ENCODE measurements at places on chromosomes 7 and 10.

DNA sequence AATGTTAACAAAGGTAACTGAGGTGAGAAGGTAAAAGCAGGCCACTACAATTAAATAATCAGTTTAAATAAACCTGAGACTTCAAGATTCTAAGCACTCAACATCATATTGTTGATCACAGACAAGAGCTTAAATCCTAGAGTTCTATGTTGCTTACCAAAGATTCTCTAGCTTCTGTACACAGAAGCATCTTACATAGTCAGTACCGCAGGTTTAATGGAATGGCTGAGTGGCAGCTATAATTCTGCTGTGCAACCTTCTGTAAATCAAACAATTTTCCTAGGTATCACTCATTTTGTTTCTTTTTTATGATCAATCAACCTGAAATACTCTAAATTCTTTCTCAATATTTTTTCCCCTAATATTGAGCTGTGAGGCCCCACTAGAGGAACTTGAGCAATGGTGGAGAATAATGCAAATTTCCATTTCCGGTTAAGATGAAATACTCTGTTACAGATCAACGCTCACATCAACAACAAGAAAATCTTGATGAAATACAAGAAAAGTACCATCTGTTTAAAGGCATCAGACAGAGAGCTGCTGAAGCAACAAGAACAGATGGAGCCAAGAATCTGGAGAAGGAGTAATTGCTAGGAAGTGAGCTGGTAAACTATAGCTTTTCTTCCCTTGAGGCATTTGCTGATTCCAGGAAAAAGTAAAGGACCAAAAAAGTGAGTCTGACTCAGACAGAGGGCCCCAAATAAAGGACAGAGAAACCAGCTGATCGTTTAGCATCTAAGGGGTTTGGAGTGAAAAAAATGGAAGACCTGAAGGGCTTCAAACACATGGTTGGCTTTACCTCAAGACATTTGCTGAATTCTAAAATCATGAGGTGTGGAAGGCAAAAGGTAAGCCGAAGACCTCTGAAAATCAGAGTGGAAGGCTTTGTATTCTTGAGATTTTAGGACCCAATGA lies 22.6 kb downstream of the PNPLA8 start:
- no peak for DNase-seq

DNA sequence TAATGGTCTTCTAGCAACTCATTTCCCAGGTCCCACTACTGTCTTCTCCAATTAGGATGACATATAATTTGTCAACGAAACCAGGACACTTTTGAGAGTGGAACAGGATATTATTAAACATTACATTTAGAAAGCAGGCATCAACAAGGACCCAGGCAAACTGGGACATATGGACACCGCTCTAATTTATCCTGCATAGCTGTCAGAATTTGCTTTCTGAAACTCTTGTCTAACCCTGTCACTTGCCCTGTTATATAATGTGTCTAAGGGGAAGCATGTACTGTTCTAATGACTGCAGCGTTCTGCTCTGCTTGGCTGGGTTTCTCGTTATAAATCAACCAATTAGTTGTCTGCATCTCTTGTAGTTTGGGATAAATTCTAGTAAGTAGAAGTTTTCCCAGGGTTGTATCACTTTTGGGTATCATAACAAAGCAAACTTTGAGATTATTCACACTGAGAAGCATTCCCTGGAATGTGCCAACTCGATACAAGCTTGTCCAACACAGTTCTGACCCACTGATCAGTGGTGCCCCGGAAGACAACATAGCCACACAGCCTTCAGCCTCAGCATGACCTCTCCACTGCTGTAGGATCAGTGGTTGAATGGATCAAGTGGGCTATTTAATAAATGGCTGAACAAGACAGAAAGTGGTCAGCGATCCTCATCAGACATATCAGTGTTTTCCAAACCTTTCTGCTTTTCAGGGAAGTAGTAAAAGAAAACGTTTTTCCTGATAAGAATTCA lies 228.1 kb downstream of the KIF20B start:
- peak; percentile 60 for DNase-seq

- no peak for DNase-seq
Measured at GRCh38 chr10:93378039-93378438, 104.1 kb downstream of the MYOF start.

DNA sequence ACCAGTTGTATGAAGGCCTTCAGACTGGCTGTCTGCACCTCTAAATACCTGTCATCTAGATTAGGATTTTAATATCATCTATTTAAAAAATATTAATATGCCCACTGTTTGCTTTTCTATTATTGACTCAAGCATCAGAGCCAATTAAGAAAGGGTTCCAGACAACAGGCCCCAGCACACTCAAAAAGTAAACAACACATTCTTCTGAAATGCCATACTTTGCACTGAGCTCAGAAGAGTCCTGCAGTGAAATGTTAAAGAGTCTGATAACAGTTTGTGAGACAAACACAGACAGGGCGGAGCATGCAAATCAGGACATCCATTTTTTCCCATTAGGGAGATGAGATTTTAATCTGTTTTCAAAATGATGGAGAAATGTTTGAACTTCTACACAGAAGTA lies 45.9 kb upstream of the KLF6 start:
- DNase-seq: no peak

- DNase-seq: no peak
Measured at GRCh38 chr10:27503498-27504006, 552 bp upstream of the RAB18 start.

GRCh38 chr10:6757158-6757557 lies 177.1 kb upstream of the PRKCQ start:
- DNase-seq: no peak

DNA sequence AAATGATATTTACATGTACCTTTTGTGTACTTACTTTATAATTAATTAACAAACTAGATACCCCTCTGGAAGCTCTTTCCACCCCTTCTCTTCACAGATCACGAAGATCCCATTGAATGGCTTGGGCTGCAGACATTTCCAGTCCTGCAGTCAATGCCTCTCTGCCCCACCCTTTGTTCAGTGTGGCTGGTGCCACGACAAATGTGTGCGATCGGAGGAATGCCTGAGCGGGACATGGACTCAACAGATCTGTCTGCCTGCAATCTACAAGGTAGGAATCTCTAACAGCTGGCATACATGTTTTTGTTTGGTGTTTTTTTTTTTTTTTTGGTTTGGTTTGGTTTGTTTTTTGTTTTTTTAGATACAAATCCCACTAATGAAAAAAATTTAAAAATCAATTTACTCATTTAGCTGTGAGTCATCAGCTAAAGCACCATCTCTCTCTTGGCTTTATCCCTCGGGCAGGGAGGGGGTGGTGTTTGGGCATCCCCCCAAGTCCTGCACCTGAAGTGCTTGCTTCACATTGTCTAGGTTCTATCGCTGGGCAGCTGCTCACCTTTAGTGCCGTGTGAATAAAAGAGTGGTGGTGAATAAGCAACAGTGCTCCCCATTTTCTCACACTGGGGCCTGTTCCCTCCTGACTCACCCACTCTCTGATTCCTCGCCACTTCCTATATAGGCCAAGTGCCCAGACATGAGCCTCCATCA lies 68.9 kb downstream of the MET start:
- DNase-seq: no peak

- DNase-seq: no peak
Measured at GRCh38 chr7:101880282-101881054, 63.0 kb downstream of the CUX1 start.

GRCh38 chr7:48096273-48096672 lies 7.2 kb downstream of the UPP1 start:
- no peak for DNase-seq

DNA sequence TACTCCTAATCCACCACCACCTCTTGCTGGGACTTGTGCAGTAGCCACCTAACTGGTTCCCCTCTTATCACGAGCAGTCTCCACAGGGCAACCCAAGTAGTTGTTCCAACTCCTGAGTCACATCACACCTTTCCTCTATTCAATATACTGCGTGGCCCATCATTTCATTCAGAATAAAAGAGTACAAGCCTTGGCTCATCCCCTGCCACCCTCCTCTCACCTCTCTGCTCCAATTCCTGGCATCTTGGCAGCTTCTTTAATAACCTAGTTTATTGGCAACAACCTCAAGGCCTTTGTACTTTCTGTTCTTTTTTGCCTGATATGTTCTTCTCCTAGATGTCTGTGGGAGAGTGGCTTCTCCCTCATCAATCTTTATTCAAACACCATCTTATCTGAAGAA lies 199.4 kb downstream of the KIAA1217 start:
- no peak for DNase-seq

DNA sequence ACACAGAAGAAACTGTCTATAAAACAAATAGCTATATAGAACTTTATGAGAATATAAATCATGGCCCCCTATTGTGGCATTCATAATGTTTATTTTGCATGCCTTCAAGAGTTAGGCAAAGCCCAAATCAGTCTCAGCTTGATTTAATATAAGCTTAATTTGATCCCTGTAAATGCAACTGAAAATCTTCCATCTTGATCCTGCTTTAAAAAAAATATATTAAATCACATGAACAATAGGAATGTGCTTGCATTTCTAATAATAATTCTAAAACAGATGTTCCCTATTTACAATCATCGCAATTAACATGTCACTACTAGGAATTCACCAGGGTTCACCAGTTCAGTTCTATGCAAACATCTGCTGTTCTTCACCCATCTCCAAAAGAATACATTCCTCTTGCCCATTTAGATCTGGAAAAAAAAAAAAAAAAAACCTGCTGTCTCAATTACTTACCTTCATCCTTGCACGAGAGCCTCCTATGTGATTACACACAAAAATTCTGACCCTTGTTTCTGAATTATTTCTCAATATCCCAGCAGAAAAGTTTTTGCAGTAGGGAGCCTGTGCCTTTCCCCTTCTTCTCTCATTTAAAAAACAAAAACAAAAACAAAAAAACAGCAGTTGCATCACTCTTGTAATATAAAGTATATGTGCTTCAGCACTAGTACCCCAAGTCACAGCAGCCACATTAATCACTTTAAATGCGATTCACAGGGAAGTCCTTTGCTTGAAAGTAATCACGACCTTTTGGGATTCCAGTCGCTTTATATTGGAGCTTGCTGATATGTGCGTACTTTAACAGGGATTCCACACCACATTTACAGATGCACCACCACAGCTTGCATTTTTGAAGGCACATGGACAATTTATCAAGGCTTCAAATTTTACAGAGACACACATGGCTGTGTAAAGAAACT lies 194.8 kb upstream of the KMT2E start:
- DNase-seq: peak; percentile 65

- peak; percentile 38 for DNase-seq
Measured at GRCh38 chr7:27133409-27134231, 3.1 kb upstream of the HOXA4 start.

DNA sequence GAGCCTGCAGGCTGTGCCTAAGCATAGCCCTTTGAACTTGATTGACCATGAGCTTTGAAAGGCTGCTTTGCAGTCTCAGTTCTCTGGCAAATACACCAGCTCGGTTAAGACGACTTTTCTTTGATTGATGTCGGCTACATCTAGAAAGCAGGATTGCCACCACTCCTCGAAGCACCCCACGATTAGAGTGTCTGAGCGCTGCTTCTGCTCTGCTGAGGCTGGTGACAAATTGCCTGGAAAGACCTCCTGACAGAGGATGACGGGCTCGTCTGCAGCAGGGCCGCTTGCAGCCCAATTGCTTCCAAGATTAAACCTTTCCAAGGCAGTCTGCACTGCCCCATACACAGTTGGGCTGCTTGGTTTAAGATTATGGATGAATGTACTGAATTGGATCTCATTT lies 182.0 kb downstream of the CUX1 start:
- peak; percentile 63 for DNase-seq

DNA sequence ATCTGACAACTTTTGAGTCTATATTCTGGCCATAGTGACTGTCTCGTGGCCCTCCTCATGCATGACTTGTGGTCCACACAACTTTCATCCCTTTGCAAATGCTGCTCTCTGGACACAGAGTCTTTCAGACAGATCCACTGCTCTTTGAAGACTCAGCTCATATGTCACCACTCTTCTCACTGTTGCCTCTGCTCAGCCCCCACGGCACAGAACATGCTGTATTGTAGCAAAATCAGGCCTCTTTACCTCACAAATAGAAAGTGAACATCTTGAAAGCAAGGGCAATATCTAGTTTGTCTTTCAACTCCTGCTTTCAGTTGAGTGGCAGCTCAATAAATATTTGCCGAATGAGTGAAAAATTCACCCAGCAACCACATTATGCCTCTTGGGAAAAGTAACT lies 443.5 kb downstream of the NRG3 start:
- DNase-seq: no peak

DNA sequence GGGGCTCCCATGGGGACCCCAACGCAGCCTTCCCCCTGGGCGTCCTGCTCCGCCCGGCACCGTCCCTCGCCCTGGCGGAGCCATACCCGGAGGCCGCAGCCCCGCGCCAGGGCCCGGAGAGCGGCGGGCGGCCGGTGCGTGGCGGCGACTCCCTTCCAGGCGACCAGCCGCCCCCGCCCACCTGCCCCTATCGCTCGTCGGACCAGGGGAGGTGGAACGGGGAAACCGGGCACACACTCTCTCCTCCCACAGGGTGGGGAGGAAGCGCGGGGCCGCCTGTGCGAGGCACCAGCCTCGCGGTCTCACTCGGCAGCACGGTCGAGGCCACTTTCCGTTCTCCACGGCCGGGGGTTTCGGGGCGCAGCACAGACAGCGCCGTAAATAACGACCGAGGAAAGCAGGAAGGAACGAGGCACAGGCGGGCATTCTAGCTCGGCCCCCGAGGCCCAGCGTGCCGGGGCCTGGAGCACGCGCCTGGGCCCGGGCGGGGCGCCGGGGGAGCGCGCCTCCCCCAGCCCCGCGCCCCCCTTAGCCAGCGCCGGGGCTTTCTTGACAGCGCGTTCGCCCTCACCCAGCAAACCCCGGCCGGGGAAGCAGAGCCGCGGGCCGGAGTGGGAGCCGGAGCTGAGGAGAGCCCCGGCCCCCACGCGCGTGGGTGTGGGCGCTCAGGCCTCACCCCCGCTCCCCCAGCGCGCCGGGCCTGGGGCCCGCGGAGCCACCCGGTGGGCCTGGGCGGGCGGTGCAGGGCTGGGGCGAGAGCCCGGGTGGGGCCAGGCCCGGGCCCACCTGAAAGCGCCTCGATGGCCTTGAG lies 936 bp downstream of the IGF2BP3 start:
- DNase-seq: peak; percentile 74

DNA sequence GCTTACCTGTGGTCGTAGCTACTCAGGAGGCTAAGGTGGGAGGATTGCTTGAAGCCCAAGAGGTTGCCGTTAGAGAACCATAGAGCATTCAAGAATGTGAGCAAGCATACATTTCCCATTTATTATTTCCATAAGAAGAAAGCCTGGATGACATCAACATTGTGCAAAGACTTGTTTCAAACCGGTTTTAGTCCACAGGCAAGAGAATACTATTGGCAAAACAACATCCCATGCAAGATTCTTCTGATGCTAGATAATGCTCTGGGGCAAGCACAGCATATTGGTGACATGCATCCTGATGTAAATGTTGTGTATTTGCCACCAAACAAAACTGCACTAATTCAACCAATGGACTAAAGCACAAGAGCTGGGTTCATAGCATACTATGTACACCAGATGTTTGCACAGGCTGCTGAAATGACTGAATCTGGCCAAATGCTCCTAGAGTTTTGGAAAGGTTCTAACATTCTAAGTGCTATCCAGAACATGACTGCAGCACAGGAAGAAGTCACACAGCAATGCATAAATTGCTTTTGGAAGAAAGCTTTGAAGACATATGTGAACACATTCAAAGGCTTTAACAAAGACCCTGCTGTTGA lies 42.6 kb downstream of the OTUD1 start:
- no peak for DNase-seq

GRCh38 chr10:79488870-79489269 lies 23.5 kb upstream of the EIF5AL1 start:
- DNase-seq: no peak

Data from eye (tissue), 1 donor.